ENCODE measurements at places on chromosomes 4 and X.

DNA sequence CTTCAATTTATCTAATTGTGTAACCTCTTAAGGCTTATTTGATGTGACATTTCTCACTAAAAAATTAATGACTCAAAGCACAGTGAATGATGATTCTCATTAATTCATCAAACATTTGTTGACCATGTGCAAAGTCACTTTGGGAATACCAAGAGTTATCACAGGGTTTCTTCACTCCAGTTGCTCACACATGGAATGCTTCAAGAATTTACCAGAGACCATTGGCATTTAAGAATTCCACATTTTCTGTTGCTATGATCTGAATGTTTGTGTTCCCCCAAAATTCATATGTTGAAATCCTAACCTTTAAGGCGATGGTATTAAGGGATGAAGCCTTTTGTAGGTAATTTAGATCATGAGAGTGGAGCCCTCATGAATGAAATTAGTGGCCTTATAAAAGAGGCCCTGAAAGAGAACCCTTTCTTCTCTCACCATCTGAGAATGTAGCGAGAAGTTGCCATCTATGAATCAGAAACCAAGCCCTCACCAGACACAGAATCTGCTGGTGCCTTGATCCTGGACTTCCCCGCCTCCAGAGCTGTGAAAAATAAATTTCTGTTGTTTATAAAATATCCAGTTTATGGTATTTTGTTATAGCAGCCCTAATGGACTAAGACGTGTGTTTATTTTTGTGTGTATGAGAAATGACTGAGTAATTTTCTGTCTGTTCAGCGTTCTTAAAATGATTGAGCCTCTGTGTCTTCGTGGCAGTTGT lies 16.4 kb upstream of the SRPX start:
- DNase-seq = no peak

DNA sequence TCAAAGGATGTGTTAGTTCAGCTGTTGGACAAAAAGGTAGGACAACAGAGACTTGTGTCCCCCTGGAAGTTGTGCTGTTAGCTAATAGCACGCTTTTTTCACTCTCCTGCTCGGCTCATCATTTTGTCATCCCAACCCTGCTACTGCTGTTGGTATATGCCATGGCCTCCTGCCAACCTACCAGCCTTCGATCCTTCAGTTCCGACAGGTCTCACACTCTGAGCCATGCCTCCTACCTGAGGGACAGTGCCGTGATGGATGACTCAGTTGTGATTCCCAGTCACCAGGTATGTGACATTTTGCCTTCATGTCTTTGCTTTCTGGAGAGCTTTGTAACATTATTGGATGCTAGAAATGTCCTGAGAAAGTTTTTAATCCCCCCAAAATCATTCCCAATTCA lies 268.1 kb downstream of the ANK2 start:
- no peak for DNase-seq

- no peak for DNase-seq
Observed at GRCh38 chrX:26254436-26254835, 38.5 kb downstream of the MAGEB5 start.

DNA sequence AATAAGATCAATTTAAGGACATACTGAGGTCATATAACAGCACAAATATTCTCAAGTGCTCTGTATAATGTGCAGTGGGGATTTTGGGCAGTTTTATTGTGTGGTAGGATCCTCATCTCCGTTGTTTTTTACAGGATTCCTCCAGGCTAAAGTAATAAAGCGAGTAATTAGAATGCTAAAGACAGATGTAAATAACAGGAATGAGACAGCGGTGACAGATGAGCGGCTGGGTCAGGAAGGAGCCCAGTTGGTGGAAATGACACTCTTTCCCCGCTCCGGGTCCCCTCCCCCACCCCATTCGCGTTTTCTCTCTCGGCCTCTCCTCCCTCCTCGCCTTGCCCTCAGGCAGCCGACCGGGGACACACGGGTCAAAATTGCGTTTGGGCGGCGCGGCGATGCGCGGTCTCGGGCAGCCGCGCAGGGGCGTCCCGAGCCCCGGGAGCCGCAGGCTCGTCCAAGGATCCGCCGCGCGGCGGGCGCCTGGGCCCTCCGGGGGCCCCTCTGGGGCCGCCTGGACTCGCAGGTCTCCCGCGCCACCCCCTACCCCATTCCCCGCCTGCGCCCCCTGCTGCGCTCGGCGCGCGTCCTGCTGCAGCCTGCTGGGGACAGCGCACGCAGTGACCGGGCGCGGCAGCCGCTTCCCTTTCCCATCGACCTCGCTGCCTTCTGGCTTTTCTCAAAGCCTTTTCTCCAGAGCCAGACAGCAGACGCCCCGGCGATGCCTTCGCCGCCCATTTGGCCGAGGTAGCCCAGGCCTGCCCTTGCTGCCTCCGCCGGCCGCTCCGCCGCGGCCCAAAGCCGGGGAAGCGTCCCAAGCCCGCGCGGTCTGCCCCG lies 16.2 kb downstream of the POU4F2 start:
- DNase-seq = no peak

DNA sequence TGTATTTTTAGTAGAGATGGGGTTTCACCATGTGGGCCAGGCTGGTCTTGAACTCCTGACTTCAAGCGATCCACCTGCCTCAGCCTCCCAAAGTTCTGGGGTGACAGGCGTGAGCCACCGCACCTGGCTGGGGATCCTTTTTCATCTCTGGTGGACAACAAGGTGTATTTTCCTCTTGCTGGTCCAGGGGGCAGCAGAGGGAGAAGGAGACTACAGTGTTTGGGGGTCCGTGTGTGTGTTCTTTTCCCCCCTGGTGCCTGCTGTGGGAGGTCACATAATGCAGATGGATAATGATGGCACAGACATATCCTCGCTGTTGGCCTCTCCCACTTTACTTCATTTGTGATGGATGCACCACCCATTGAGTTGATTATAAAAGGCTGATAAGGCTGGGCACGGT lies 39.0 kb upstream of the CD99 start:
- DNase-seq = no peak

- DNase-seq = no peak
Observed at GRCh38 chr4:172009446-172010230, 196.4 kb downstream of the GALNTL6 start.

DNA sequence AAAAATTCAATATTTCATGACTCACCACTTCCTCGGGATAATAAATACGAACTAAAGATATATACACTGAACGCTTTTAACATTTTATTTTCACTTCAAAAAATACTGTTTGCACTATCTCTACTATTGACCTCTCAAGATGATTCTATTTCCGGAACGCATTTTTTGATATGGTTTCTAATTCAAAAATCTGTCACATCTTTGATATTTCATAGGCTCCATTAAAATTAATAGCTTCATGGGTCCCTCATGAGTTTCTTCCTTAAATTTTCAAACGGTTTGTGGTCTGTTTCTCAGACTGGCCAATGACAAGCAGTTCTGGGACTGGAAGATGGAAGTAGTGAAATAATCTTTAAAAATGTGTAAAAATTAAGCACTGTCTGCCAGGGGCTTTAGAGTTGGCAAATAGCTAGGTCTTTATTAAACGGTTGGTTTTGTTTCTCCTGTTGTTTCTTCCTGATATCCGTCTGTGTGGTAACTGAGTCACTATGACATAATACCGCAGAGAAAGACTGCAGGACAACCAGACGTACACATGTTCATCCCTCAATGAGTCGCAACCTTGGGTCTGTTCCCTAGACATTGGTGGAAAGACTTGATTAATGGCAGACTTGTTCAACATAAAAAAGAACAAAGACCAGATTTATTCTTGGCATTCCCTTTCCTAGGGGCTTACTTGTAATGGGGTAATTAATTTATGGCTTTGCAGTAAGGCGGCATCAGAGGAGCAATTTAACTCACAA lies 133.8 kb downstream of the PALLD start:
- DNase-seq = no peak

- no peak for DNase-seq
Observed at GRCh38 chr4:186725469-186726425, 2.1 kb upstream of the FAT1 start.

GRCh38 chr4:99755223-99755944 lies 61.2 kb upstream of the DAPP1 start:
- DNase-seq = no peak

DNA sequence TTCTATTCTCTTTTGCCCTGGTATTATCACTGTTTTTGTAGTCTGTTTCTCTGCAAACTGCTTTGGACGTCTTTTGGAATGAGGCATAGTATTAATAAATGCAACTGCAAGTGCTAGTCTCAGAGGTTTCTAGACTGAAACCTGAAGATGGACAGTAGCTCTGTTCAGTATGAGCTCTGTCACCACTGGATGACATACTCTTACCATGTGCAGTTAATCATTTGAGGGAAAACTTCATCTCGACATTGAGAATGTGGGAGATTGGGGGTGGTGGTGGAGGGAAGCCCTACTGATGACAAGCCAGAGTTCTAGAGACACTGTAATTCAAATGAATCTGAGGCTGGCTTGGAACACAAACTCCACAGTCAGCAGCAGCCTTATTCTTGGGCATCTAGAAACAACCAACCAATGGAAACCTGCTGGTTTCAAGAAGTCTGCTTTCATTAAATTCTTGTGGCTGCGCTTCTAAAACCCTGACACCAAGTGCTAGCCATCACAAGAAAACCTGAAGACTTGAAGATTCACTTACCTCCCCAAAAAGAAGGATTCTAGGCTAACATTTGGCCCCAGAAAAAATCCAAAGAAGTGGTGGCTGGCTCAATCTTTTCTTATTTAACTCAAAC lies 161.7 kb downstream of the RASL11B start:
- DNase-seq = no peak

DNA sequence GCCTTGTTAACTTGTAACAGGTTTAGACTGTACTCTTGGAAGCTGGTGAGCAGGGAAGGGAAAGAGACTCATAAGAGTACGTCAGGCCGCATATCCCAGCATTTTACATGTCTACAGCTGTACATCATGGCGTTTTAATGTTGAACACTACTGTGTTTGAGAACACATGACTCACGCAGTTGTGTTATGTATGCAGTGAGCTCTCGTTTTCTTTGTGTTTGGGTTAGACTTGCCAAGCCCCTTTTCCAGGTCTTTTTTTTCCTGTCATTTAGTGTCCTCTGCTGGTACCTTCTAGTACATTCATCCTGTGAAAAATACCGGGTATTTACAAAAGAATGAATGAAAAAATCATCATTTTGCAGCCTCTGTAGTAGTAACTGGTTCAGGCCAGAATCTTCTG lies 35.3 kb downstream of the SMS start:
- peak; percentile 10 for DNase-seq

- DNase-seq = no peak
Observed at GRCh38 chr4:21991050-21991449, 42.5 kb upstream of the KCNIP4 start.

DNA sequence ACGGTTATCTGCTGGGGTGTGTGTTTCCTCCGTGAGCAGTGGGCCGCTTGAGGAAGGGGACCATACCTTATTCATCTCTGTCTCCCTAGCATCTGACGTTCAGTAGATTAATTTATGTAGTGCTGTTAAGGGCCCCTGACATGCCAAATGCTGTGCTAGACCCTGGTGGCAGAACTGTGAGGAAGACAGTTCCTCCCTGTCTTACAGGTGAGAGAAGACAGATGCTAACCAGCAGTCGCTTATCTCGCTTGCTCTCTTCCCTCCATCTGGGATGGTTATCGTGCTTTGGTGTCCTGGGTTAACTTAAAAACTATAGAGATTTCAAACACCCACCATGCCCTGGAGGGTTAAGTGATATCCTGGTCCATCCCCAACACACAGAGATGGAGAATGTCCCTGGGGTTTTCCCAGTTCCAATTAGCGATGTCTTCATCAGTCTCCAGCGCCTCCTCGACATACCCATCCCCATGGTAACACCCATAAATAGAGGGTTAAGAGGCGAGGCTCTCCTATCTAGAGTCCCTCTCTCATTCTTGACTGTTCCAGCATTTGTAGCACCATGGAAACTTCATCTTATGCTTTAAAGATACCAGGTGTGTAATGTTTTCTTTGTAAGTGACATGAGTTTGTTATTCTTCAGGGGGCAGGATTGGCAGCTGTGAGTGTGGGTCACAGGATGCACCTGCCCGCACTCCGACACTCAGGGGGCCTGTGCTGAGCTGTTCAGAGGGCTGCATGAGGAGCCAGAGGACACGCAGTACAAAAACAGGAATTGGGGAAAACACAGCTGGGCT lies 135.2 kb downstream of the STK32B start:
- DNase-seq = no peak

- DNase-seq = no peak
Observed at GRCh38 chr4:2075171-2075986, 16.3 kb downstream of the NAT8L start.

GRCh38 chr4:109810552-109811387 lies 4.8 kb upstream of the GAR1 start:
- DNase-seq = no peak

DNA sequence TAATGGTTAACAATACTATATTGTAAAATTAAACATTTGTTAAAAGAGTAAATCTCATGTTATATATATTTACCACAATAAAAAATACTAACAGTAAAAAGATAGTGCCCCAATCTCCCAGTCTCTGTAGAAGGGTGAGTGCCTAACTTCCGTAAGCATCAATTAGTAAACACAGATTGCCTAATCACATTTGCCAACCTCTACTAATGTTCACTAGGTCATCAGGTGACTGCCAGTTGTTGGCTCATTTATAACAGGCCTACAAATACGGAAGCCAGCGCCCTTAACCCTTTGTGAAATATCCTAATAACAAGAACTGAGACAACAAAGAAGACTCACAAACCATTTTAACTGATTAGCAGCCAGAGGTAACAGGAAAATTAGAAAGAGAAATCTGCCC lies 345.1 kb downstream of the INPP4B start:
- no peak for DNase-seq

- no peak for DNase-seq
Observed at GRCh38 chrX:72245461-72246089, 6.7 kb upstream of the ERCC6L start.

DNA sequence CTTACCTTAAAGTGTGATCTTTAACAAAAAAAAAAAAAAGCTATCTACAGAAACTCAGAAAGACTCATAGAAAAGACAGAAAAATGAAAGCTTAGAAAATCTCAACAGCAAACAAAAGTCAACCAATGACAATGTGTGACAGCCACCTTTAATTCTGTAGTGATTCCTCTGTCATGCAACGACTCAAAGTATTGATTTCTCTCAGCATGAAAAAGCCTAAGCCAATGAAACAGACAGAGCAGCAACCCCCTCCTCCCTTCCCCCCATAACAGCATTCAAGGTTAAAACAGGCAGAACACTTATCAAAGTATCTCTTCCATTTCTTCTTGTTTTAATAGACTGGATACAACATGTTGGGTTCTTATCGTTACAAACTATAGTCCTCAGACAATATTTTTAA lies 112.5 kb downstream of the MAB21L2 start:
- no peak for DNase-seq

DNA sequence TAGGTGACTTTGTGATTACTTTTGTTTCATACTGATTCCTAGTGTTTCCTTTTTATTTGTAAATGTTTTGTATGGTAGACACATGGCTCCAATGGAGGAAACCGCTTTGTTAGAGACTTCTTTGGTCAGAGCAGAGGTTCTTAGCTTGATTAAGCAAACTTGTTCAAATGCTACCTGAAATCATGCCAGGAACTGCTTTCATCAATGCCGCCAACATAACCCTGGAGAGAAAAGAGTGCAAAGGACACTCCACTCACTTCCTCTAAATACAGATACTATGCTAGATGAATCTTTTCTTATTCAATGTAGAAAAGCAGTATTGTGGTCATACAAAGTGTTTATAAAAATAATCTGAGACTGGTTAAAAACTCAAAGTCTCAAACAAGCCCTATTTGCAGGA lies 25.7 kb upstream of the COX7B2 start:
- DNase-seq = no peak

- DNase-seq = no peak
Observed at GRCh38 chr4:10647846-10648245, 36.7 kb downstream of the CLNK start.

- no peak for DNase-seq
Observed at GRCh38 chrX:39439906-39440798, 638.9 kb downstream of the MID1IP1 start.
